ENCODE measurements at places on chromosomes 4 and X.

GRCh38 chrX:104112326-104112951 is at the start of gene ZCCHC18:
TSS of gene ZCCHC18 (plus strand) at chrX:104112523. CDS start at chrX:104114112, 1,589 bp downstream.
- DNase-seq: peak; percentile 12

DNA sequence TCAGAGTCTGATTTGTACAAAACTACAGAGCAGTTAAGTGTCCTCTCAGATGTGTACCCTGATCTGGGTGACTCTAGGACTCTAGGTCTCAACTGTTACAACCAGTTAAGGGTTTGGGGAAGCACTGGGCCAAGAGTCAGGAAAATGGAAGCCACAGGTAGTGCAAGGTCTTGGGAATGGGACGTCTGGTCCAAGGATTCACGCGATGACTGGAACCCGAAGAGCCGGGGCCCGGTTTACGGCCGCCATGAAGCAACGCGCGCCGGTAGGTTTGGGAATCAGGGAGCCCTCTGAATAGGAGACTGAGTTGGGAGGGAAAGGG is 321 bp upstream of the HPRT1 start:
- no peak for DNase-seq

DNA sequence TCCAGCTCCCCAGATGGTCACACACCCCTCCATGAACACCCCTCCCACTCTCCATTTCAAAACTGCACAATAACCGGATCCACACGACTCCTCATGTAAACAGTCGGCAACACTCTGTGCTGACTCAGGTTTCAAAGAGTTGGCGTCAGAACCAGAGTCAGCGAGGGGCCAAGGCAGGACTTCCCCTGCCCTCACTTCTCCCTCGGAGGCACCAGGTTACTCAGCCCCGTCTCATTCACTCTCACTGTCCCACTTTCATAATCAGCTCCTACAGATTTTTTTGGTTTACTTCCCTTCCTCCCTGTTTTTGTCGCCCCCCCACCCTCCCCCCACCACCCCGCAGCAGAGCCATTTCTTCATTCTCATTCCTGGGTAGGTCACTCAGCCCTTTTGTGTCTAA is 2.7 kb upstream of the TIMP1 start:
- DNase-seq: peak; percentile 18

DNA sequence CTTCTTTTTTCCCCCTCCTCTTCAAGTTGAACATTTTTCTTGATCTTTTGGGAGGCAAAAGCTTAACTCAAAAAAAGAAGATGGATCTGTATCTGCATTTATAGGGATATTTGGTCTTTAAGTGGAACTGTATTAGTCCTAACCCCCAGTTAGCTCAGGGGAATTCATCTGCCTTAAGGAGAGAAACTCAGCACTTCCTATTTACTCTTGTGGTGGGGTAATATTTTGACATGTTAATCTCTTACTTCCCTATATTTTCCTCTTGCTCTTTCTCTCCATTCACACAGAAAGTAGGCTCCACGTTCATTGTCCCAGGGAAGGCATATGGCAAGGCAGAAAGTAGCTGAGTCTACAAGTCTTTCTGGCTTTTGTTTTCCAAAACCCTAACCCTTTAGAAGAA is 5.3 kb downstream of the LRRC66 start:
- DNase-seq: no peak

DNA sequence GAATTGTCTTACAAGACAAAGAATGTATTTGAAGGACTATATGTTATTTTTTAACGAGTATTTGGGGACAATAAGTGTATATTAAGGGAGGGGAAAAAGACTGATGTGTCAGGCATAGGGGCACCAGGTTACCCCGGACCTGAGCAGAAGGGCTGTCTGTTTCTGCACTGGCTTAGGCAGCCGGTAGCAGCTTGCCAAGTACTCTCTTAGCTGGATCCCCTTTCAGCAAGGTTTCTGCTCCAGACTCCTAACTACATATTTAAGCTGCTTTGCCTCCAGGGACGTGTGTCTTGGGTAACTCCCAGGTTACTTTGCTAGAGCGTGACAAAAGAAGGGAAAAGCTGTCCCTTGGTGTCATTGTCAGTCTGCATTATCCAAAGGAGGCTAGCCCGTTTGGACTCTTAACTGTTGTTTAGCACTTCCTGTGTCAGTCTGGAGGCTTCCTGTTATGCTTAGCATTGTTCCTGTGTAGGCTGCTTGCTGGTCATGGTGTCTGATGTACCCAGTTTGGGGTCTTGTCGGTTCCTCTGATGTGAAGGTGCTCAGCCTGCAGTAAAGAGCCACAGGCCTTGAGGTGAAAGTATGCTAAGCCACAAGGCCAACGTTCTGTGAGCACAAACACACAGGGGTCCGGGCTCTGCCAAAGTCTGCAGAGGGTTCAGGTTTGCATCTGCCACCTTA is 11.6 kb downstream of the CXCR3 start:
- DNase-seq: peak; percentile 49

All from CD4-positive, alpha-beta T cell treated with Interleukin-2 at 100 ng/mL for 4 hours (primary cell).